Aortic smooth muscle cell (primary cell): ENCODE measurements at places on chromosomes 5 and 9. TPM values are rescaled to one million over a fixed set of nuclear protein-coding genes. Genes with fewer than 3 reads are reported as not detected.

FRRS1L gene
- not detected in 2 replicates for total RNA-seq

ADGRV1 gene
- total RNA-seq, result 0.13 and 0.19 TPM in 2 replicates

IL7R gene
- 0.12 and 0.13 TPM in 2 replicates for total RNA-seq

QRFP gene
- not detected in 2 replicates for total RNA-seq

FABP6 gene
- total RNA-seq, result not detected in 2 replicates

SMIM3 gene
- total RNA-seq, result 52.2 and 87.1 TPM in 2 replicates

FAM153A gene
- total RNA-seq, result not detected in 2 replicates

PCDH1 gene
- total RNA-seq, result 5.7 and 7.0 TPM in 2 replicates

FGF10 gene
- total RNA-seq, result 0.19 and 3.0 TPM in 2 replicates

FAM221B gene
- total RNA-seq, result not detected in 2 replicates

PCDHB4 gene
- total RNA-seq, result 0.68 and 0.79 TPM in 2 replicates
